Stimulated activated CD4-positive, alpha-beta T cell treated with anti-CD3 and anti-CD28 coated beads, Interleukin-12 subunit alpha, Interleukin-12 subunit beta, amount 100 ng/mL, for 4 hours (primary cell): ENCODE measurements at places on chromosomes 2 and 18.

DNA sequence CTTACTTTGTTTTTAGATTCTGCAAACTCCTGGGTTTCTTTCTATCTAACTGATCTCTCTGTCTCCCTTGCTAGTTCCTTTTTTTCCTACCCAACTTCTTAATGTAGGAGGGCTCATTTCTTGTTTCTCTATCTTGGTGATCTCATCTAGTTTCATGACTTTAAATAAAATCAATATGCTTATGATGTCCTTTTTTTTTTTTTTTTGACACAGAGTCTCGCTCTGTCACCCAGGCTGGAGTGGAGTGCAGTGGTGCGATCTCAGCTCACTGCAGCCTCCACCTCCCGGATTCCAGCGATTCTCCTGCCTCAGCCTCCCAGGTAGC is 42.2 kb upstream of the IL1RL1 start:
- no peak for DNase-seq

DNA sequence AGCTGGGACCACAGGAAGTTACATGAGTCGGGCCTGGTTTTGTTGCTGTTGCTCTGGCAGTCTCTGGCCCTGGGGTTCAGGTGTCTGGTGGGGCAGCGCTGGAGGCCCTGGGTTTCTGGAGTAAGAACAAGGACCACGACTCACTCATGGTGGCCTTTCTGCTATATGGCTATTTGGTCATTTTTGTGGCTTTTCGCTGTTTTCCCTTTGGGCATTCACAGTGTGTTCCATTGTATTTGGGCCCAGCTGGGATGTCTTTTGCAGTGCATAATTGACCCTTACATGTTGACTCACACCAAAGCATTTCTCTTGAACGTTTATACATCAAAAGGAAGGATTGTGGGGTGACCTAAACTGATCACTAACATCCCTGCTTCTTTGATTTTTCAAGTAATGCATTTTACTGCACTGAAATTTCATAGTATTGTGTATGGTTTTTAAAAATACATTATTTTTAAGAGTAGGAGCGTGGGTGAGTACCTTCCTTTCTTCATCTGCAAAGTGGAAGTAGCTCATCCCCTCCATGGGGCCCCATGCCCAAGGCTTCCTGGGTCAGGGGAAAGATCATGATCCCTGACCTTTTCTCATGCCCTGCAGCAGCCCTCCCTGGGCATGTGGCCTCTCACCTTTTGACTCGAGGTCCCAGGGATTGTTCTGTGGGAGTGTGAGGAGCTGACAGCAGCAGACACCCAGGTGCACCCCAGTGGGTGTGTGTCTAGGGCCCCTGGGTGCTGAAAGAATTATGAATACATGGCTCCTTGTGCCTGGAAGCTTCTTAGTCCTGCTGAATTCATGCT is 225.5 kb downstream of the AGAP1 start:
- DNase-seq = no peak

DNA sequence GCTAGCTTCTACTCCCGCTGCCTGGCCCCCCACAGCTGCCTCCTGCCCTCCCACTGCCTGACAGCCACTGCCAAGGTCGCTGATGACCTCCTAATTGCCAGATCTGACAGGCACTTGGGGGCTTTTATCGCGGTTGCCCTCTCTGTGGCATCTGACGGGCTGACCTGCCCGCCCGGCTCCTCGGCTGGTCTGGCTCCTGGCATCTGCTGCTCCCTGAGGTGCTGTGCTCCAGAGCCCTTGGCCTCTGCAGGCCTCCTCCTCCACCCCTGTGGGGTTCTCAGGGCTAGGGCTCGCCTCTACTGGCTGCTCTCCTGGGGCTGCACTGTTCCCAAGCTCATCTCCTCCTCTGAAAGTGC is 43.1 kb downstream of the INHBB start:
- no peak for DNase-seq

GRCh38 chr18:59853380-59853779 is 46.4 kb upstream of the PMAIP1 start:
- DNase-seq = no peak

- DNase-seq = no peak
Observed at GRCh38 chr2:20136149-20136548, 84.7 kb upstream of the LAPTM4A start.

GRCh38 chr2:95314964-95315611 is 17.9 kb downstream of the KCNIP3 start:
- no peak for DNase-seq

DNA sequence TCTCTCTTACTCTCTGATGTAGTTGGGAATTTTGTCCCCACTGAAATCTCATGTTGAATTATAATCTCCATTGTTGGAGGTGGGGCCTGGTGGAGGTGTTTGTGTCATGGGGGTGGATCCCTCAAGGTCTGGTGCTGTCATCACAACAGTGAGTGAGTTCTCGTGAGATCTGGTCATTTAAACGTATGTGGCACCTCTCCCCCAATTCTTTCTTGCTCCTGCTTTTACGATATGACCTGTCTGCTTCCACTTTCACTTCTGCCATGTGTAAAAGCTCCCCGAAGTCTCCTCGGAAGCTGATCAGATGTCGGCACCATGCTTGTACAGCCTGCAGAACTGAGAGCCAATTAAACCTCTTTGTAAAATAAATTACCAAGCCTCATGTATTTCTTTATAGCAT is 337.8 kb upstream of the CDH2 start:
- no peak for DNase-seq

DNA sequence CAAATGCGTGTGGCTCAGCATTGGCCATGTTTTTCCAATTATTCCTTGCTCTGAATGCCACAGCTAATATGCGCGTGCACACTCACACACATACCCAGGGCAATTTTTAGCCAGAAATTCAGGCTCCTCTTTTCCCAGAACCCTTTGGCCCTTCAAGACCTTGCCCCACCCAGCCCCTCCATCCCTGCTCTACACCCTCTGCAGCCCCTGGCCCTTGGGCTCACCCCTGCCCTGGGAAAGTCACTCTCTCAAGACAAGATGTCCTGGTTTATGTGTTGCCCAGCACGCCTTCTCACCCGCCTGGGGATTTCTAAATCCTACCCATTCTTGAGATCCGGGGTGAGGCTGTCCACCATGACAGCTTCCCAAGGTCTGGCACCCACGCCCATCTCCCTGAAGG is 319.7 kb downstream of the CYP26B1 start:
- DNase-seq = no peak

- DNase-seq = no peak
Observed at GRCh38 chr2:28048341-28048740, 157.8 kb downstream of the BABAM2 start.

- DNase-seq = no peak
Observed at GRCh38 chr2:166148500-166149400, 20.9 kb upstream of the SCN1A start.

DNA sequence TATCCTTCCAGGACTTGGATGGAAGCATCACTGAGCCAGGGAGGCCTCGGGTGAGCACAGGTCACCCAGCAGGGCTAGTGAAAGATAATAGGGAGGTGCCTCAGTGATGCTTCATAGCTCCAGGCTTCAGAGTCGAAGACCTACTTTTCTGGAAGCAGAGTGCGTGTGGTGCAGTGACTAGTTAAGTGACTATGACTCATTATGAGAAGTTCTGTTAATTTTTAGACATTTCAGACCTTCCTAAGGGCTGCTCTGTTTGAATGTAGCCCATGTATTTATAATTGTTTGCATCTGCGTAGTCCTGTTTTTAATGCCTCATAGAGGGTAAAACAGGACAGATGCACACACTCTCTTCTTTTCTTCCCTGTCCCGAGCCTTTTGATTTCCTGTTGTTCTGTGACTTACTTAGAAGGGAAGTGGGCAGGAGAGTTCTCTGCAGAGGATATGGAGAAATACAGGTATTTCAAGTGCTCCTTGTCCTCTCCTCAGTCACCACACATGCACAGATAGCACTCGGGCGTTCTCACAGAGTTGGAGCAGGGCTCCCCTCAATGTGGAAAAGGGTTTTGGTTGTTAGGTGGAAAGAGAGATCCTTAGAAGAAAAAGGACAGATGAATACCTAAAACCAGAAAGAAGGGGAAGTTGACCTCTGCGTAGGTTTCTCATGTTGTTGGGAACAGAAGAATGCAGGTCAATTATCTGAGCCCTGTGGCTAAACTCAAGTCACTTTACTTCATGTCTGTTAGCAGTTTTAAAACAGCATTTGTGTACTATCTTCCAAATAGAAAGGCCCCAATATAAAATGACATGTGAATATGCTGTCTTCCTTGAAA is 34.7 kb downstream of the RALB start:
- peak; percentile 11 for DNase-seq

DNA sequence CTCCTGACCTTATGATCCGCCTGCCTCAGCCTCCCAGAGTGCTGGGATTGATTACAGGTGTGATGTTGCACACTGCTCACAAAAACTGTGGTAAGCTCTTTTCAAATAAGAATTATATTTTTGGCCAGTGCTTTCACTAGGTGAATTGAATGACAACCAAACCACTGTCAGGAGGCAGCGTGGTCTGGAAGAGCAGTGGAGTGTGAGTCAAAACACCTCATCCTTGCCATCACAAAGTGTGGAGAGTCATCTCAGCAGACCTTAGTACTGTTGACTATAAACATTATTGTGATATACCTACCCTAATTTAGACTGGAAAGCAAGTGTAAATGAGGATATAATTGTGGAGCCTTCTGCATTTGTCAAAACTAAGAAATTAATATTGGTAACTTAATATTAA is 61.3 kb downstream of the UBE2E3 start:
- DNase-seq = no peak

DNA sequence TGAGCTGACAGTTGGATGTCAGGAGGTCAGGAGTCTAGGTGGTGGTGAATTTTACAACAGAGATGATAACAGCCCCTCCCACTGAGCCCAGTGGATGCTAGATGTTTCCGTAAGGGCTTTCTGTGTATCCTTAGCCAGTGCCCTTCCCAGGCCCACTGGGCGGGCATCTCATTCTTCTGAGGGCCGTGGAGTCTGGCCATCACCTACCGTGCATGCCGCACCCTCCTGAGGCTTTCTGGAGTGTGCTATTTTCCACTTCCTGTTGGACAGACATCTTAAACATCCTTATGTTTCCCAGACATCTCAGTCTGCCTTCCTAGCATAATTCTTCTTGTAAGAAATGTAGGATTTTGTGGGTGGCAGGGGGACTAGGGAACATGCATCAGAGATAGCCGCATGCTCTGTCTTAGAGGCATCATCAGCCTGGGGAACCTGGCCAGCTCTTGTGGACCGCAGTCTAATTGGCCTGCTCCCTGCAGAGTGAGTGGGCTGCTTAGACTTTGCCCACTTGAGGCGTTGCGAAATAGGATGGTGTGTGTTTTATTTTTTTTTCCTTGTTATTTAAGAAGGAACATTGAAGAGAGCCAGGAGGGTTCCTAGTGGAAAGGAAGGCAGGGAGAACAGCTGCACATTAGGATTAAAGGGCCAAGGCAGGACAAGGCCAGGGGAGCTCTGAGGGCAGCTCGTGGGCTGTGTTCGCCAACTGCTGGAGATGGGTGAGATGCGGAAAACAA is 135.8 kb downstream of the SH3RF3 start:
- DNase-seq = no peak

DNA sequence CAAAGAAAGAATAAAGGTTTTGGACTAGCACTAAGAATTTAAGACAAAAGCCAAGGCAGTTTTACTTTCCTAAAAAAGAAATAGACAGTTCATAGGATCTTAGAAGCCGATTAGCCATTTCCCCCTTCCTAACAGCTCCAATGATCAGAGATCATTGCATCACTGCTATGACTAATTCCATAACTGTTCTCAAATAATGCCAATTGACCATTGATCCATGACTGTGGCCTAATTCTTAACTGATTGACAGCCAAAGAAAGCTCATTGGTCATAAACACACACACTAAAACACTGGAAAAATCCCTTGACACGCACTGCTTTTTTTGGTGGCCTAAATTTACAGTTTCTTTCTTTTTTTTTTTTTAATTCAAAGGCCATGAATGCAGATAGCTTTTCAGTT is 345.0 kb upstream of the ACVR2A start:
- DNase-seq = no peak

DNA sequence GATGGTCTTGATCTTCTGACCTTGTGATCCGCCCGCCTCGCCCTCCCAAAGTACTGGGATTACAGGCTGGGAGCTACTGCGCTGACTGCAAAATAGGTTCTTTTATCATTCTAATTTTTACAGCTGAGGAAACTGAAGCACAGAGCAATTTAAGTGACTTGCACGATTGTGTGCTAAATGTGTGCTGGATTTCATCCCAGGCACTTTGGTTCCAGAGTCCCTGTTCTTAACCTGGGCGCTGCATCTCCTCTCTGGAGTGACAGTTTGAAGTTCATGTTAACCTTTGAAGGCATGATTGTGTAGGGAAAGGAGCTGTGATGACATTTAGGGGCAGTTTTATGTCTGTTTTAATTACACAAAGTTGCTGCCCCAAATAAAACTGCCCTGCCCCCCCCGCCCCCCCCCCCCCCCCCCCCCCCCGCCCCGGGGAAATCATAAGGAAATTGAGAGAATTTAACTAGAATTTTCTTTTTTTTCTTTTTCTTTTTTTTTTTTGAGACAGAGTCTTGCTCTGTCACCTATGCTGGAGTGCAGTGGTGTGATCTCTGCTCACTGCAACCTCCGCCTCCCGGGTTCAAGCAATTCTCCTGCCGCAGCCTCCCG is 5.6 kb downstream of the ACSL3 start:
- no peak for DNase-seq

- no peak for DNase-seq
Observed at GRCh38 chr2:47076586-47077441, 78.3 kb downstream of the STPG4 start.

- DNase-seq = no peak
Observed at GRCh38 chr2:183219888-183220287, 95.6 kb downstream of the NUP35 start.

DNA sequence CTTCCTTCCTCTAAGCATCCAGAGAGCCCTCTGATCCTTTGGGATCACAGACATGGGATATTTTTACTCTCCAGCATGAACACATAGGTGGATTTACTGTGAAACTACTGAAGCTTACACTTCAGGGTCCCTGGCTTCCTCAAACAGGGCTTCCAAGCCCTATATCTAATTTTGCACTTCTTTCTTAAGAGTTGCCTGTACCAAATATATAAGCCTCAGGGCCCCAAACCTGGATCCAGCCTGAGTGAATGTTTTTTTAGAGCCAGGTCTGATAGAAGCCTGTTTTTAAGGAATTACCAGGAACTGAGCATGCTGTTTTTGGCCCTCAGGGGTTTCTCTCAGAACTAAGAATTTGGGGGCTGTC is 13.2 kb upstream of the KCMF1 start:
- DNase-seq = no peak

- DNase-seq = no peak
Observed at GRCh38 chr18:51630706-51631105, 433.2 kb upstream of the MEX3C start.
